ENCODE measurements at places on chromosomes 4 and X.

- DNase-seq: no peak
Measured at GRCh38 chr4:53592122-53592521, 836 bp upstream of the LNX1 start.

DNA sequence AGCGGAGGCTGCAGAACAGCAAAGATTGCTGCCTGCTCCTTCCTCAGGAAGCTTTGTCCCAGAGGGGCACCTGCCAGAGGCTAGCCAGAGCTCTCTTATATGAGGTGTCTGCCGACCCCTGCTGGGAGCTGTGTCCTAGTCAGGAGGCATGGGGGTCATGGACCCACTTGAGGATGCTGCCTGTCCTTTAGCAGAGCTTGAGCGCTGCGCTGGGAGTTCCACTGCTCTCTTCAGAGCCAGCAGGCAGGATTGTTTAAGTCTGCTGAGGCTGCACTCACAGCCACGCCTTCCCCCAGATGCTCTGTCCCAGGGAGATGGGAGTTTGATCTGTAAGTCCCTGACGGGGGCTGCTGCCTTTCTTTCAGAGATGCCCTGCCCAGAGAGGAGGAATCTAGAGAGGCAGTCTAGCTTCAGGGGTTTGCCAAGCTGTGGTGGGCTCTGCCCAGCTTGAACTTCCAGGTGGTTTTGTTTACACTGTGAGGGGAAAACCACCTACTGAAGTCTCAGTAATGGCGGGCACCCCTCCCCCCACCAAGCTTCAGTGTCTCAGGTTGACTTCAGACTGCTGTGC lies 10.9 kb downstream of the DCK start:
- no peak for DNase-seq

DNA sequence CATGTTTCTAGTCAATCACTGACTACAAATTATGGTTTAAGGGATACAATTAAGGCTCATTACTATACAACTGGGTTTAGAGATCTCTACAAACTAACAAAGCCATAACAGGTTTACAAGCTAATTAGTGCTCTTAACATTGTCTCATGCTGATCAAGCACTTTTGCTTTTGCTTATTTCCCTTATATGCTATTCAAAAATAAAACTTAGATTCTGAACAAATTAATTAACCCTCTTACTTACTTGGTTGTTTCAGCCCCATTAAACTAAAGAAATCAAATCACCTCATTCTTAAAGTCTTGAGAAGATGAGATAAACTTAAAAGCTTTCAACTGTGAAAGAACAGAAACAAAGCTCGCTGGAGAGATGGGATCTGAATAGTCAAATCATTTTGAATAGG lies 2024.5 kb upstream of the ADGRL3 start:
- no peak for DNase-seq

DNA sequence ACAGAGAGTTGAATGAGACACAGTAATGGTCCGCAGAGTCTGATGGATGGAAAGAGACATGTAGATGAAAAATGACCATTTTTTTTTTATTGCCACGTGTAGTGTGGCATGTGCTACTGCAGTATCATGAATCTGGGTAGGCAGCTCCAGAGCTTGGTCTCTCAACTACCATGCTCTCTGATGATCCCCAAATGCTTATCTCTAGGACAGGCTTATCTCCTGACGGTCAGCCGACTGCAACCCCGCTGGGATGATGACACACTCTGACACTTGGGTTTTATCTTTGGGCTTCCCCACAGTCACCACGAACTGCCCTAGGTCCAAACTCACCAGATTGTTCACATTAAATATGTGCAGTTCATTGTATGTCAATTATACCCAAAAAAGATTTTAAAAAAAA lies 239.7 kb downstream of the QDPR start:
- DNase-seq: no peak

GRCh38 chr4:186118582-186118981 lies 14.1 kb downstream of the FAM149A start:
- no peak for DNase-seq

DNA sequence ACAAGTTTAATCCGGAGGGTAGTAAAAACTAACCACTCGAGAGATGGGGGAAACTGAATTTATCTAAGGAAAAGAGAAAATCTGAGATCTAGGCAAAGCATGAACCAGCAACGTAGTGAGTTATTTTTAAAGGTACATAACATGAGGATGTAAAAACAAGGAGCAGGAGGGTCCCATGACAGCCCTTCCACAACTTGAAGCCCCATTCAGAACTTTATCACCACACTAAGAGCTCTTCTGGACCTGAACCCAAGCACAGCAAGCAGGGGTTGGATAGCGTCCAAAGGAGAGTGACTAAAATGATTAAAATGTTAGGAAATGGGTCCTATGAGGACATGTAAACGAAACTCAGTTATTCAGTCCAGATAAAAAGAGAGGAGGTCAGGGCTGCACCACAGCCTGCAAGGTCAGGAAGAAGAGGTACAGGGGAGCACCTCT lies 16.2 kb downstream of the SH3RF1 start:
- no peak for DNase-seq

DNA sequence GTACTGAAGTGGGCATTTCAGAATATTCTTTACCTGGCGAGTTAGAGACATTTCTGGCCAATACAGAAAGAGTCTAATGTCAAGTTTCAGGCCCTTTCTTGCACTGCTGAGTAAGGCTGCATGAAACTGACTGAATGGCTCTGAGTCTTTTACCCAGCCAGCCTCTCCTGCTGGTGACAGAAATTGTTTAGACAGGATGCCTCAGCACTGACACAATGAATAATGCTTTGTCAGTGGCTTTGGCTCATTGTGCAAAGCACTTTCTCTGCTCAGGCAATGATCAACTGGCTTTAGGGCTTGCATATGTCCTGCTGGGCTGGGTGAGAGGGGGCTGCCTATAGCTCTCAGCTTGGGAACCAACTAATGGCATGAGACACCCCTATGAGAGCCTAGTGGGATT lies 45.5 kb downstream of the CLNK start:
- no peak for DNase-seq

- DNase-seq: no peak
Measured at GRCh38 chr4:20252656-20253282, 1.1 kb downstream of the SLIT2 start.

- no peak for DNase-seq
Measured at GRCh38 chrX:96971812-96972211, 88.1 kb downstream of the RPA4 start.

- no peak for DNase-seq
Measured at GRCh38 chrX:69117876-69118526, 47.3 kb downstream of the PJA1 start.

GRCh38 chrX:49155243-49155899 lies 7.2 kb upstream of the MAGIX start:
- DNase-seq: no peak

DNA sequence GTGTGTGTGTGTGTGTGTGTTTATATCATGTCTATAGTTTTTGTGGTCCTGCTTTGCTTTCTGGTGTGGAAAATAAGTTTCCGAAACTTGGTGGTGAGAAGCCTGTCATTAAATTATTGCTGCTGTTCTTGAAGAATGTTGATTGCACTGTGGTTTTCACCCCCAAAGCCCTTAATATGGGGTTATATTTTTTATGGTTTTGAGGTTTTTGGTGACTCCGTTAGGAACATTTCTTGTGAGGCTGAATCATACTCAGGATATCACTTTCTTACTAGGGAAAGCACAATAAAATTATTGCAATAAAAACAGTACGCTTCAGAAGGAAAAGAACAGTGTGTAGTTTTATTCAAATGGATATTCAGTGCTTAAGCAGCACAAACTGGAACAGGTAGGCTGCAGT lies 539.1 kb upstream of the MAGEB18 start:
- no peak for DNase-seq

DNA sequence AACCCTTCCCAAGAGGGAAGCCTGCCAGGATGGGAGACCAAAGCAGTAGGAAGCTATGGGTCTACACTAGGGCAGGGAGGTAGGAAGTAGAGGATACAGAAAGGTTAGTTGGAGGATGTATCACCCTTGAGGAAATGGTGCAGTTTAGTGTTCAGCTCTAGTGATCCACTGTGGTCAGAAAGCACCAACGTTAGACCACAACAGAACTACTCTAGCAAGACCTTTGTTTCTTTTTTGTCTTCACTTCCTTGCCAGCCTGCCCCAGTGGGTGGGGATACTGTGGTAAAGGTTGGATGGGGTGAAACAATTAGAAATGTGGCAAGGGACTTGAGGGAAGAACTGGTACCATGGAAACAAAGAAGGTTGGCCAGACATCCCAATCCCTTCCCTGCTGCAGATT lies 83.3 kb downstream of the DDIT4L start:
- no peak for DNase-seq

DNA sequence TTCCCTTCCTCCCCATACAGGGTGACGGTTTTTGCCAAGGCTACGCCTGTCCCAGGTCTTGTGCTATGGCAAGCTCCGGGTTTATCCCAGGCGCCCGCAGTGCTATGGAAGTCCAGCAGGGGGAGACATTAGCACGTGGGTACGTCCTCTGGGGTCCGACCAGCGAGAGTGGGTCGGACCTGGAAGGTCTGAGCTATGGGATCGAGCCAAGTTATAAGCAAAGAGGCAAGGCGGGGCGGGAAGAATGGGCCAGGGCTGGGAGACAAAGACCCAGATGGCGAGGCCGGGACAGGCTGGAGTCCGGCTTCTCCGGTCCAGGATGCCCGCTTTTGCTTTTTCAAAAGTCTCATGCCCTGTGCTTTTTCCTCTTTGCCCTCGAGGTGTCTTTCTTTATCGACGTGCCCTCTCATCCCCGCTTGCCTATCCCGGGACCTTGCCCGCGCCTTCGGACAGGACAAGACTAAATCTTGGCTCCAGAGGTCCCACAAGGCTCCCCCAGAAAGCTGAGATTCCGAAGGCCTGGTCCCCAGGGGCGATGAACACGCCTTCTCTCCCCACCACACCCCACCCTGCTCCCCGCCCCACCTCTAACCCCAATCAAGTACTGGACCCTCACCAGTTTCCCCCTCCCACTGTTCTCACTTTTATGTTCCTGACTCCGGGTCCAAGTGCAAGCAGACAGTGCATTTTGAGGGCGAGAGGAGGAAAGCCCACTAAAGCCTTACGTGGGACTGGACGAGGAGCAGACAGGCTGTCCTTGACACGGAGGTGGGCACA lies 785 bp upstream of the EFNB1 start:
- peak; percentile 50 for DNase-seq

- no peak for DNase-seq
Measured at GRCh38 chrX:145817331-145818185, at the start of gene SLITRK2. Gene SLITRK2 (plus strand): TSS chrX:145817829. CDS start chrX:145822426, 4,597 bp downstream.

- DNase-seq: no peak
Measured at GRCh38 chr4:78720204-78720603, 55.9 kb upstream of the BMP2K start.

DNA sequence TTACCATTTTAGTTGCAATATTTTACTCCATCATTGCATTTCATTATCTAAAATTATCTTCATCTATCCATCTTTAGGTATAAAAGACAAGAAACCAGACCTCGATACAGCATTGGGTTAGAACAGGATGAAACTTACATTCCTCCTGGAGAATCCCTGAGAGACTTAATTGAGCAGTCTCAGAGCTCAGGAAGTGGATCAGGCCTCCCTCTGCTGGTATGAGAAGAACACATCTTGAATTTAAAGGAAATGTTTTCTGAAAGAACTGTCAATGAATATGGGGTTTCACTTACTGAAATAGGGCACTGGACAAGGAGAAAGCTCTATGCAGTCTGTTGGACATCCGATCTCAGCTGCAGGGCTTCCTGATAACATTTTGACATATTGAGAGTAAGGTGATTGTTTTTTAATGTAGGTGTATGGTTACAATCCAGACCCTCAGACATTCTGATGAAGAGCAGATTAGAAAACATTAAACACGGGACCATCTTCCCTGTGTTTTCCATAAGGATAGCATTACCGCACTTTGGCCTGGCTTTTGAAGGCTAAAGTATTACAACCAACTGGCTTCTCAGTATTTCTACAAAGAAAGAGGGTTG lies 367.2 kb downstream of the BMPR1B start:
- no peak for DNase-seq

- DNase-seq: no peak
Measured at GRCh38 chr4:104747635-104748034, 252.9 kb upstream of the CXXC4 start.

DNA sequence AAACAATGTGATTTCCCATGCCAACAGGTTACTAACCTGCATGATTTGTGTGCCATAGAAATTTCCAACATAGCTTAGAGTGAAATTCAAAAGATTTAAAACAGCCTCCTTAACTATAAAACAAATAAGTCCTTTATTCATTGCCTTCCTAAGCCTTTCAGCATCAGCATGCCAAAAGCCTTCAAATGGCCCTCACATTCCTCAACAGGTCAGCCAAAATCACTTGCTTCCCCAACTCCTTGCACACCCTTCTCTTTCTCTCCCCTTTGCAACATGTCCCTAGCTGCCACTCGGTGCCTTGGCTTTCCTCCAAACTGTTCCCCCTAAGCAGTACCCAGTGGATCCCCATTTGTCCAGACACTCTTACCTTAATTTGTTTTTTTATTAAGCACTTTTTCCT lies 74.9 kb upstream of the PCDH19 start:
- no peak for DNase-seq

- no peak for DNase-seq
Measured at GRCh38 chr4:147839200-147839599, 107.3 kb downstream of the ARHGAP10 start.

- no peak for DNase-seq
Measured at GRCh38 chr4:143354990-143355389, 18.3 kb downstream of the GAB1 start.

DNA sequence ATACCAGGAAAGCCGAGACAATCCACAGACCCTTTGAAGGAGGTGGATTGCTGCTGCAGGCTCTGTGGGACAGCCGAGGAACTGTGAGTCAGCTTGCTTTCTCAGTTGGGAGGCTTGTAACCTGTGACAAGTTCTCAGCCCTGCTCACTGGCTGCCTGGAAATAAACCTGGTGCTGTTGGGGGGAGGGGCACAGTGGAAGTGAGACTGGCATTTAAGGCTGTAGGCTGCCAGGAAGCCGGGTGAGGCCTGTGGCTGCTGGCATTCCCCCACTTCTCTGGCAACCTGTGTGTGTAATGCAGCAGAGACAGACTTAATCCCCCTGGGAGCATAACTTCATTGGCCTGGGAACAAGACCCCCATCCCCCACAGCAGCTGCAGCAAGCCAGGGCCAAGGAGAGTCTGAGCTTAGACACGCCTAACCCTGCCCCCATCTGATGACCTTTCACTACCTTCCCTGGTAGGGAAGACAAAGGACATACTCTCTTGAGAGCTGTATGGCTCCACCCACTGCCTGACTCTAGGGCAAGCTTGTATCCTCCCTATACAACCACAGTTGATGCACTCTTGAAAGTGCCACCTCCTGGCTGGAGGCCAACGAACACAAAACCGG lies 64.1 kb downstream of the ALPK1 start:
- no peak for DNase-seq

DNA sequence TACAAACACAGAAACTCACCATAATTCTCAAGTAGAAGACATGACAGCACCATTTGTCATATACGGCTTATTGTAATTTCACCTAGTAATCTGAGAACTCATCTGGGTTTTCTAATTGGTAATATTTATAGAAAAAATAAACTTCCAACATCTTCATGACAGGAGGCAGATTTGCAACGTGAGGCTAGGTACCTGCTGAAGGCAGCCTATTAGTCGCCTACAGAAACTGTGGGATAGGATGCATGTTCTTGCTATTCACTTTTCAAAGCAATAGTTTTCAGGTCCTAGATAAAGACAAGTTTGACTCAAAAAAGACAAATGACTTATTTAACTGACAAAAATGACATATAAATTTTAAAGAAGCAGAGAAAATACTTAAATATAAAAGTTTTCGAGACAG lies 2.9 kb downstream of the ZNF732 start:
- no peak for DNase-seq

Data from stimulated activated CD8-positive, alpha-beta memory T cell treated with anti-CD3 and anti-CD28 coated beads, Interleukin-2, amount 100 ng/mL, for 1 hour (primary cell).